ENCODE measurements at places on chromosomes 11 and 22.

- DNase-seq: no peak
These were observed 17.2 kb downstream of the BRD1 start for GRCh38 chr22:49810363-49811019.

- no peak for DNase-seq
These were observed 957.9 kb downstream of the BRD1 start for GRCh38 chr22:48869788-48870187.

GRCh38 chr11:93540337-93540736 is 2.9 kb downstream of the SMCO4 start:
- DNase-seq: no peak

DNA sequence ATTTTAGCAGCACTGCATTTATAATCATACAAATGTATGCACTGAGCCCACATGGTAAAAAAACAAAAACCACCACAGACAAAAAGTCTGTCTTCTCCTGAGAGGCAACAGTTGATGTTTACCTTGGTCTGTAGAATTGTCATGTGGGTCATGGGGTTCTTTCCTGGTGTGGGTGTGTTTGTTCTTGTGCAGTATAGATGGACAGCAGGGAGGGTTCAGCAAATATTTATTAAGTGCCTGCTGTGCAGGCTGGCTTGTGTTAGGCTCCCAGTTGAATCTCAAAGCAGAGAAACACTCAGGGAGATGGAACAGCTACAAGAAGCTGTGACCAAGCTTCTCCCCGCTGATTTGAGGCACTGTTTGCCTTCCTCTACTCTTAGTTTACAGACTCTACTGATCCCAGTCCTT is 82.2 kb downstream of the PISD start:
- no peak for DNase-seq

DNA sequence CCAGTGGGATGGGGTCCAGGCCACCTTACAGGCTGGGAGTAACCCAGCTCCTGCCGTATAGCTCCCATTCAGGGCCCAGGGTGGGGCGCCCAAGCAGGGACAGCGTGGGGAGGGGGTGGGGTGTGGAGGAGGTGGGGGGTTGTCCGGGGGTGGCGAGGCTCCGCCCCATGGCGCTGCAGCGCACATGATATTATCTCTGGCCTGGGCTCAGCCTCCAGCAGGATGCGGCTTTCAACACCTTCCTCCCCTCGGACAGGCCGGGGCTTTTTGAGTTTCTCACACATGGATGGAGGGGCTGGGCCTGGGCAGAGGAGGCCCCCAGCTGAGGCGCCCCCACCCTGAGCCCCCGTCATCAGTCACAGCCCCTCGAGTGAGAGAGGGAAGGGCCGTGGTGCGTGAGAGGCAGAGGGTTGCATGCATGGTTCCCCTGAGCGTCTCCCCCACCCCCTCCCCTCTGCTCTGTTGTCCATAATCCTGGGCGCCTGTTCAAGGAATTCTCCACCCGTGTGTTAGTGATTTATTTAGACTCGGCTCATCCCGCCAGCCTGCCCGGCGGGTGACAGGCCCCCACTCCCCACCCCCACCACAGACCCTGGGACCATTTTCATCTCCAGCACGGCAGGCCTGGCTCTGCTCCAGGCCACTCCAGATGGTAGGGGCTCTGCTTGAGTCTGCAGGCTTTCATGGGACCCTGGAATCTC is 44.9 kb downstream of the WNT11 start:
- DNase-seq: no peak

DNA sequence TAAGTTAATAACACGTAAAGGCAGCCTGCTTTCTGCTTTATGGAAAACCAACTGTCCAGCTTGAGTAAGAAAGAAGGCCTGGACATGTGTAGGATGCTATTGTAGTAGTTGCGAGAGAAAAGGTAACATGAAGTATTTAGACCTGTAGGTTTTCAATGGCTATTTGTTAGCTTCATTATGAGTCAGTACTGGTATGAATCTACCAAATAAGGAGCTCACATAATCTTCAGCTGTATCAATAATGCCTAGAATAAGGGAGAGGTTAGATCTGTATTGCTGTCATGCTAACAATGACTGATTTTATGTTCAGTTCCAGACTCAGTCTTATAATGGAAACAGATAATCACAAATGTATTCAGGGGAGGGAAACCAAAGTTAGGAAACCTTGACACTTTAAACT is 550.3 kb downstream of the CNTN5 start:
- DNase-seq: no peak
